ENCODE measurements at places on chromosomes 7 and 10.

DNA sequence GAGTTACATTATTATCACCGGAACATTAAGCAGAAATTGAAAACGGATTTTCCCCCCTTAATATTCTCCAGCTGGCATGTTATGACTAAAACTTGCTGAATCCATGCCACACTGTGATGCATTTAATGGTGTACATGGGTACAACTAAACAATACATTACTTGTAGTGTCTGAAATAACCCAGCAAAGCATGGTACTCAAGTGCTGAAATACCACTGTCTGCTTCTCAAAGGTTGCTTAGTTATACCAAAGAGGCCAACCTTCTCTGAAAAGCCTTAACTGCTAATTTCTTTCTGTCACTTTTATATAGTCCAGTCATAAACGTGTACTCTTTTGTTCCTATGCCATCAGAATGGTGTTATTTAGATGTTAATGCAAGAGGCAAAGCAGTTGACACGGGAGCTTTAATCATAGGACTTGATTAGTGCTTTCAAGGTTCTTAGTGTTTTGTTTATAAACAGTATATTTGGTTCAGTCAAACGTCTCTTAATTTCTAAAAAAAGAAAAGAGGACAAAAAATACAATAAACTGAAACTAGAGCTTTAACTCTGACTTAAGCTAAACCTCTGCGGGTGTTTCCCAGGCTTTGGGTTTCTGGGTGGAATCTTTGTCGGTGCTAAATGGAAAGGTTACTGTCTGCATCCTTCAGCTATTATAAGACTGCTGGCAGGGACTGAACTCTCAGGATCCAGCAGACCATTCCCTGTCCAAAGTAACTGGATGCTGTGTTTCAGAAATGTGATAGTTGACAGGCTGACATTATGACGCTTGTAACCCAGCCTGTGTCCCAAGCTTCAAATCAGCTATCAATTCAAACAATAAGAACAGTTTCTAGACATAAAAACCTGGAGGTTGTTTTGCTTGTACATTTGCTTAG lies 202.6 kb downstream of the PPP1R3A start:
- no peak for DNase-seq

DNA sequence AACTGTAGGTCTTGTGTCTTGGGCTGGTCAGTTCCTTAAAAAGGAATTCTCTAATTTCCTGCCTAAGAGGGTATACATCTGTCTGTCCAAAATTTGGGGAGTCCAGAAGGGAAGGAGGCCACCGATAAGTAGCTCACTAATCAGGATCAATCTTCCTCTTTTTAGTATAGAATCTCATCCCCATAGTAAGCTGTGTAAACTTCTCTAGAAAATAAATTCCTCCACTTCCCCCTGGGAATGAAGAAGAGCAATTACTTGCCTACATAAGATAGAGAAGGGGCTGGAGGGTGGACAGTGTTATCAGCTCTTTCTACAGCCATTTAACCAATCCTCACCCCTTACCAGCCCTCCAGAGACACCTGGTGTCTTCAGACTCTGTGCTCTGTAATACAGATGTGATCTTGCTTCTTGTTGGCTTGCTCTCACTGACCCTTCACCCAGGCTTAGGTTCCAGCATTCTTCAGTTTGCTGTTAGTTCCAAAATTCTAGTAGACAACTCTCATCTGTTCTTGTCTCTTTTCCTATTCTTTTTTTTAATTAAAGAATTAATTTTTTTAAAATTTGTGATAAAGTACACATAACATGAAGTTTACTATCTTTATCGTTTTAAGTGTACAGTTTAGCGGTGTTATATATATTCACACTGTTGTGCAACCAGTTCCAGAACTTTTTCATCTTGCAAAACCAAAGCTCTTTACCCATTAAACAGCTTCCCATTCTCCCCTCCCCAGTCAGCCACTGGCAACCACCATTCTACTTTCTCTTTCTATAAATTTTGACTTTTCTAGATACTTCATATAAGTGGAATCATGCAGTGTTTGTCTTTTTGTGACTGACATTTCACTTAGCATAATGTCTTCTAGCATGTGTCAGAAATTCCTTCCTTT lies 6.5 kb upstream of the PRKAR2B start:
- DNase-seq = no peak

DNA sequence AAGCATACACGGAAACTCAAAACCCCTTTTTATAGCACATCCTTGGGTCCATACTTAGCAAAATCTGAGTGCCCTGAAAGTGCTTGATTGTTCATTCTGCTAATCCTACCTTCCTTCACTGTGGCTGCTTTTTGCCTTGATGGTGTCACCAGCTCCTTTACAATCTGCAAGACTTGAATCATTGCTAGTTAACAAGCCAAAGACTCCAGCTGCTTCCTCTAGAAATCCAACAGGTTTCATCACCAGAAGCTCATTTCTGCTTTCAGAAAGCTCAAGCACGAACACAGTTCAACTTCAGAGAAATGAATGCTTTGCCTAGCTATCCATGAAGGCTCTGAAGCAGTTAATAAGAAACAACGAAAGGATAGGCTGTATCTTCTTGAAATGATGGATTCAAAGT lies 38.0 kb downstream of the USP6NL start:
- no peak for DNase-seq

DNA sequence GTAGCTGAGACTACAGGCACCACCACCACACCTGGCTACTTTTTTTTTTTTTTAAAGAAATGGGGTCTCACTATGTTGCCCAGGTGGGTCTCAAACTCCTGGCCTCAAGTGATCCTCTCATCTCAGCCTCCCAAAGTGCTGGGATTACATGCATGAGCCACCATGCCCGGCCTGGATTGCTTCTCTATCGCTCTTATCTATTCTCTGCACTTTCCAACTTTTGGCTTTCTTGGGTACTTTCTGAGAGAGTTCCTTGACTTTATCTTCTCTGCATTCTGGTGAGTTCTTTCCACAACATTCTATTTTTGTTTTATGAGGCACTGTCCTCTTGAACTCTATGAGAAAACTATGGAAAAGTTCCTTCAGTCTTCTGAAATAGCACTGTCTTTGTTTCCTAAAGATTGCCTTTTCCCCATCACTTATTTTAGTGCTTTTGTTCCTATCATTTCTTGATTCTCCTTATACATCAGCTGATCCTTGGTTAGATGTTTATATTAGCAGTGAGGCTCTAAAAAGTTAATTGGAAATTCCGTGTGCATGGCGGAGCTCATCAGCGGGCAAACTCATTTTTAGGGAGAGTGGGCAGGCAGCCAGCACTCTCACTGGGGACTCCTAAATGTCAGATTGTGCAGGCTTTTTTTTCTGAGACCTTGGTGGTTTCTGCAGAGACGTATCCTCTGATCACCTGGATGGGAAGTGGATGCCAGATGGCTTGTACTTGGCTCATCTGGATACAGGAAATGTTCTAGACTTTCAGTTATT lies 43.9 kb downstream of the HIP1 start:
- DNase-seq = no peak

DNA sequence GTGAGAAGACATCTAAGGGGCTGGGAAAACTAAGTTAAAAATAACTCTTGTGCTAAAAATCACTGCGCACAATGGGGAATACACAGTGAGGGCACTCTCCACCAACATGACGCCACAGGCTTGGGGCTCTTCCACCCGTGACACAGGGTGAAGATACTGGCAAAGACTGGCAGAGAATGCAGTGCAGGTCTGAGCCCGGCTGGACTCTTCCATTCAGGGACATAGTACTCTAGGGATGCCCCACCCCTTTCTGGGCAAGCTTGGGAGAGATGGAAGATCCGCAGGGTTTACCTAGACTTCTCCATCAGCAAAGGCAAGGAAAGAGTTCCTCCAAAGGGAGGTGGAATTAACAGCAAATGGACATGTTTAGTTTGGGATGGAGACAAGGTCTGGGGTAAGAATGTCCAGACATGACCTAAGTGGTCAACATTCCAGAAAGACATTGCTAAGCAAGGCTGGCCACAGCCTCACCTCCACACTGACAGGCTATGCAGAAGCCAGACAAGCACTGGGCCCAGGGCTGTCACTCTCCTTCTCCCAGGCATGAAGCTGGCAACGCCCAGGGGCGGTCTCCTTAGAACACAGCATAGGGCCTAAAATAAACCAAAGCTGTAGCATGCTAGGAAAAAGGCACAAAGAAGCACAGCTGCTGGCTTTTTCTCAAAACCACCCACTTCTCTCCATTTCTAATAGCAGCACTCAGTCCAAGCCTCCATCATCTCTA lies 28.1 kb downstream of the XPNPEP1 start:
- DNase-seq = no peak

DNA sequence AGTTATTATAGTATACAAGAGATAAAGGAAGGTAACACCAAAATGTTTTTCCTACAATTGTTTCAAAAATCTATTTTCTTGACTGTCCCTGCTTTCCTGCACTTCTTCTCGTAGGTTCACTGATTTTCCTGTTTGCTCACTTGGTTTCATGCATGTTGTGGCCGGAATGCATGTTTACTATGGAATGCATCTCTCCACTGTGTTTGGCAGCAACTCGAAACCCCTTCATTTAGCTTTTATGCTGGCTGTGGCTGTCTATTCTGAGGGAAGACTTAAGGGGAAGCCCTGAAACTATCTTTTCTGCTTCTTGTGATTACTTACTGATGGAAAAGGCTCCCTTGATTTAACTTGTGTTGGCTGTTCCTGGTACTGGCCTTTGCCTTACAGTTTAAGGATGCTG lies 120.3 kb downstream of the NRG3 start:
- no peak for DNase-seq

GRCh38 chr7:47361746-47362215 lies 220.1 kb downstream of the TNS3 start:
- no peak for DNase-seq

DNA sequence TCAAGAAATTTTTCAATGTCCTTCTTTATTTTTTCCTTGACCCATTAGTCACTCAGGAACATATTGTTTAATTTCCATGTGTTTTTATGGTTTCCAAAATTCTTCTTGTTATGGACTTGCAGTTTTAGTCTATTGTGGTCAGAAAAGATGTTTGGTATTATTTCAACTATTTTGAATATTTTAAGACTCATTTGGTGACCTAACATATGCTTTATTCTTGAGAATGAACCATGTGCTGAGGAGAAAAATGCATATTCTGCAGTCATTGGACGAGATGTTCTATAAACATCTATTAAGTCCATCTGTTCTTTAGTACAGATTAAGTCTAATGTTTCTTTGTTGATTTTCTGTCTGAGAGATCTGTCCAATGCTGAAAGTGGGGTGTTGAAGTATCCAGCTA lies 42.3 kb upstream of the MDFIC start:
- DNase-seq = no peak

- no peak for DNase-seq
Observed at GRCh38 chr7:47264021-47264651, 317.8 kb downstream of the TNS3 start.

- no peak for DNase-seq
Observed at GRCh38 chr10:63133821-63134557, 861 bp downstream of the NRBF2 start.

GRCh38 chr7:21352540-21353387 lies 75.1 kb upstream of the SP4 start:
- DNase-seq = peak; percentile 83

DNA sequence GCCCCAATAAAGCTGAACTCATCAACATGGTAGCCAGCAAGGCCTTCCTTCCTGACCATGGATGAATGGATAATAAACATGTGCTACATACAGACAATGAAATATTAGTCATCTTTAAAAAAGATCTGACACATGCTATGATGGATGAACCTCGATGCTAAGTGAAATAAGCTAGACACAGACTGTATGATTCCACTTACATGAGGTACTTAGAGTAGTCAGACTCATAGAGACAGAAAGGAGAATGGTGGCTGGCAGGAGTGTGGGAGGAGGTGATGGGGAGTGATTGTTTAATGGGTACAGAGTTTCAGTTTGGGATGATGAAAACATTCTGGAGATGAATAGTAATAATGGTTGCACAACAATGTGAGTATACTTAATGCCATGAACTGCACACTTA lies 114.1 kb upstream of the SORCS3 start:
- DNase-seq = no peak

- no peak for DNase-seq
Observed at GRCh38 chr7:42017349-42017986, 219.5 kb downstream of the GLI3 start.

GRCh38 chr7:96417784-96418183 lies 95.9 kb upstream of the SLC25A13 start:
- no peak for DNase-seq

DNA sequence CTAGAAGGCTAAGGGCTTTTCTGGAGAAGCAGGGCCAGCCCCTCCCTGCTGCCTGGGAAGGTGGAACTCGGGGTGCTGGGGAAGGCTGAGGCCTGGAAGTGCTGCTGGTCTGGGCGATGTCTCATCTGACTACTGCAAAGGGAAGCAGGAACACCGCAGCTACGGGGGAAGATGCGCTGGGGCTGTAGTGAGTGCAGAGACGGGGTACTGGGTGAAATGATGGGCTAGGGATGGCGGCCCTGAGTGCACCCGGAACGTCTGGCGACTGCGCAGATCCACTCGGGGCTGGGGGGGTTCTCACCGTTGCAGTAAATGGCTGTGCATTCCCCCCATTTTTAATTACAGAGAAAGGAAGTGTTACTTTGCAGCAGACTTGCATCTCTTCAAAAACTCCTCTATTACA lies 195.4 kb upstream of the ADARB2 start:
- no peak for DNase-seq

- DNase-seq = peak; percentile 83
Observed at GRCh38 chr10:6491841-6492609, 88.1 kb downstream of the PRKCQ start.

- no peak for DNase-seq
Observed at GRCh38 chr10:111435871-111436270, 359.0 kb downstream of the ADRA2A start.

DNA sequence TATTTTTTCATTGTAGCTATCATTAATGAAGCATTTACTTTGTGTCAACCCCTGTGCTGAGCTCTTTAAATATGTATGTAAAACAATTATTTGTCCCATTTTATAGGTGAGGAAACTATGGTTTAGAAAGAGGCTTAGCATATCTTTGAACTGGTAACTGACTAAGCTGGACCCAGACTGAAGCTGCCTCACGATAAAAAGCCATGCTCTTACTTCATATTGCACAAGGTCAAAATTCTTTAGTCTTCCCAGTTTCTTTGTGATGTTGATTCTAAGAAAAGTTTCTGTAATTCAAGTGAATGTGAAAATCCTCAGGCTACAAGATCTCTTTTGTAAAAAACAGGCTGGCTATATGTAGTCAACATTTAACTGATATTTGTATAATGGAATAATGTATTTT lies 46.6 kb upstream of the SLC16A12 start:
- no peak for DNase-seq

DNA sequence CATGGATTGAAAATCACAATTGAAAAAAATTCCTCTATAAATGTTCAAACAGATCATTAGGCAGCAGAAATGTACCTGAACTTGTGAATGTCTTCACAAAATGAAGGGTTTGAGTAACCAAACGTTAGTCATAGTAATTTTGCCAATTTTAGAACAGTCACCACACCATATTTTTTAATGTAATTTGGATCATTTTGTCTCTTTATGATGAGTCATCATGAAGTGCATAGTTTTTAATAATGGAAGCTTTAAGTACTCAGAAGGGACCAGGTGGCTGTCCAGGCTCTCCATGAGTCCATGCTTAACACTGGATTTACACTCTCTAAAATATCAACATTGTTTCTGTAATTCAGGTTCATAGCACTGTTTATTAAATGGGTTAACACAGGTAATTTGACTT lies 219.2 kb downstream of the ETV1 start:
- no peak for DNase-seq
